ENCODE measurements at places on chromosomes 4 and X.

GRCh38 chr4:123110147-123110546 lies 187.8 kb upstream of the NUDT6 start:
- no peak for DNase-seq

DNA sequence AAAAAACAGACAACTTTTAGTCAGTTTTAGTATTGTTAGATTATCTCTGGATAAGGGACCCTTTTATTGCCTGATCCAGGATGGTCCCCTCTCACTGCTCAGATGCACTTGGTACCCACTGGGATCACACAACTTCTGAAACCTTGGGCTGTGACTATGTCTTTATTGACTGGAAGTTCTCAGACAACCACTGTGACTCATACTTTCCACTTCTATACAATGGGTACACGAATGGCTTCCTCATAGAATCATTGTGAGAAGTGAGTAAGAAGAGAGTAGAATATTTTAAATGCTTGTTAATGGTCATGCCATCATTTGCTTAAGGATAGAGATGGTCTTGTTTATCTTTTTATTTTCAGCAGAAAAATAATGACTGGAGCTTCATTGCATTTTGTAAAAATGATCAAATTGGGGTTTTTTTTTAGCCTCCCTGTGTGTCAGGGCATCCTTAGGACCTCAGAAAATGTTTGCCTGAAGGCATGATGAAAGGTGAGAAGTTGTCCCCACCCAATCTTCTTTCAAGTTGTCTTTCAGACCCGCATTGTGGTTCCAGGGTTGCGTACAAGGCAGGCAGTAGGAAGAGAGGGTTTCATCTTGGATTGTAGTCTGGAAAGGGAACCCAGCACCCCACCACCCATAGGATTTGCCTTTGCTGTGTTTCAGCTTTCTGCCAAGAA lies 115.1 kb downstream of the CPEB2 start:
- DNase-seq = no peak

DNA sequence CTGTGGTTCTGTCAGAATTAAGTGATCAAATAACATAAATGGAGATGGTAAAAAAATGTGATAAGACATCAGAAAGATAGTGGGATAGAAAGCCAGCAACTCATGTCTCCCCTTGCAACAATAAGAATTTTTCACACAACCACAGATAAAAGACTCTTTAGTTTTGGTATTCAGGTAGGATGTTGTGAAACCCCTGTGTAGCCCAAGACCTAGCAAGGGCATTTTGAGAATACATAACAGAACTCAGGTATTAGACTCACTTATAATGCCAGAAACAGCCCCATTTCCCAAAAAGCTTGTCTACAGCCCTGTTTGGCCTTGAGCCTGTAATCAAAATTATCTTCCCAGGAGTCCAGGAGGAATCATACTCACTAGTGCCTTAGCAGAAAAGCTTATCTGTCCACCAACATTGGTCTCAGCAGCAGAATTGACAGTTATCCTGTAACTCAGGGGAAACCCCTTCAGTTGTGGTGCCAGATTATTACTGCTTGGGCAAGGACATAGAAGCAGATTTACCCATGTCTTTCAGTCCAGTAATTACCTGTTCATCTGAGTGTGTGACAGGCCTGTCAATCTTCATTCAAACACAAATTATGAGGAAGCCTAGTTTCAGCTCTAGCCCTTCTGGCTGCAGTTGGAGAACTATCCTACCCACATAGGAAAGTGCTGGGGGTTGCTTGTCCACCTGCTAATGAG lies 41.0 kb upstream of the UGT2B17 start:
- no peak for DNase-seq

GRCh38 chrX:17741123-17741511 lies 3.8 kb downstream of the SCML1 start:
- DNase-seq = peak; percentile 38

- DNase-seq = no peak
Observed at GRCh38 chr4:129350834-129351721, 255.1 kb downstream of the C4orf33 start.

- DNase-seq = no peak
Observed at GRCh38 chrX:86714441-86714840, 566.2 kb downstream of the DACH2 start.

DNA sequence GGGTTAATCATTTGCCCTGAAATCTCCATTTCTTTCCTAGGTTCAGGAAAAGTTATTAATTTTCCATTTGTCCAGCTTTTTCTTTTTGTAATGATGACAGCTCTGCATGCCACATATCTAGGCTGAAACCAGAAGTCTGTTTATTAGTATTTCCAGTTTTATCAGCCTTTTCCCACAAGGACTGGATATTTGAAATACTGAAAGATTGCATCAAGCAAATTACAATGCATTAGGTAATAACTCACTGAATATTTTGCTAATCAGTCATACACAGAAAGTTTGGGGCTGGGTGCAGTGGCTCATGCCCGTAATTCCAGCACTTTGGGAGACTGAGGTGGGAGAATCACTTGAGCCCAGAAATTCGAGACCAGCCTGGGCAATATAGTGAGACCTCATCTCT lies 21.5 kb downstream of the SLC9A7 start:
- DNase-seq = no peak

DNA sequence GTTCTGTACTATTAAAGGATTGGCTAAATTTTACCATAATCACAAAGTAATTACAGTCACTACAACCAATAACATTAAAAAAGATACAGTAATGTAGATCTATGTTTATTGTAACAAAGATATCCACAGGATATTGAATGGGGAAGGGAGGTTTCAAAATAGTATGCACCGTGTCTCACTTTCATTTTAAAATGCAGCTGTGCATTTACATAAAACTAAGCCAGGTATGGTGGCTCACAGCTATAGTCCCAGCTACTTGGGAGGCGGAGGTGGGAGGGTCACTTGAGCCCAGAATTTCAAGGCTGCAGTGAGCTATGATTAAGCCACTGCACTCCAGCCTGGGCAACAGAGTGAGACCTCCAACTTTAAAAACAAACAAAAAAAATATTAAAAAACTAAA lies 8.5 kb downstream of the SRP72 start:
- no peak for DNase-seq

DNA sequence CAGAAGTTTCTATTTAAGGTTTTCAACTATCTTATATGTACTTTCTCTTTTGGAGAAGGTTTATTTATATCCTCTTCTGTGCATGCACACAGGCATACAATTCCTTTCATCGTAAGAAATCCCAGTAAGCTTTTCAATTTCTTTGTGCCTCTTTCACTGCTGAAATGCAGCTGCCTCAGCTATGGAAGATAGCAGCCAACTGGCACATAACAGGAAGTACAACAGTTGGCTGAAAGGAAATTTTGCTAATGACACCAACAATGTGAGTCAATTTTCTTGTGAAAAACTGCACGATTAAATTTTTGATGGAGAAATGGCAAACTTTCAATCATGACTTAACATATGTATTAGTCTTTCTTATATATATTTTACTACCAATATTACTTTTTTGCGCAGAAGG lies 74.5 kb upstream of the PAQR3 start:
- no peak for DNase-seq

GRCh38 chrX:131046596-131046995 lies 11.6 kb upstream of the ARHGAP36 start:
- peak; percentile 27 for DNase-seq

- DNase-seq = no peak
Observed at GRCh38 chr4:1655676-1656075, 28.4 kb downstream of the FAM53A start.

- DNase-seq = peak; percentile 77
Observed at GRCh38 chr4:7206911-7207567, 14.7 kb downstream of the SORCS2 start.

DNA sequence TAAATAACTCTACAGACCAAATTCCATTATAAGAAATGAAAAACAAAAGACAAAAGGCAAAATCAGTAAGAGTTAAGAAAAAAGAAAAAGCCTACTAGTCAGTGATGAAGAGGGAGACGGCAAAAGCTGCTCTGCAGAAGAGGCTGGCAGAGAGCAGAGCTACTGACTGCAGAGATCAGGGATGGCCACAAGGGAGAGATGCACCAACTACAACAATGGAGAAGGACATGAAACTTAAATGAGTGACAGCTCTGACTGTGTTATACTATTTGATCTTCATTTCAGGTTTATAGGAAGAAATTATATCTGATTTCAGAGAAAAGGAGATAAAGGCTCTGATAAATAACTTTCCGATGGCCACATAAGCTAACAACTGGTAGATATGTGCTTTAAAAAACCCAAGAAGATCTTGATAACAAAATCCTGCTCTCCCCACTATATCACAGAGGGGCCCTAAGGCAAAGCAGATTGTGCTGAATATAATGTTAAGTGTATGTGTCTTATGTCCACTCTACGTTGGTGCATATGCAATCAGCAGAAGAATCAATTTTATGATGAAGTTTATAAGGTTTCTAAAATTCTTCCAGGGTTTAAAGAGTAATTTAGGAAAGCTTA lies 58.4 kb upstream of the COX18 start:
- DNase-seq = peak; percentile 14

GRCh38 chr4:48180234-48180633 lies 46.2 kb upstream of the TXK start:
- no peak for DNase-seq

- peak; percentile 38 for DNase-seq
Observed at GRCh38 chrX:45986971-45987370, 558.2 kb downstream of the ZNF674 start.

- DNase-seq = no peak
Observed at GRCh38 chr4:42703813-42704212, 46.9 kb upstream of the ATP8A1 start.

GRCh38 chr4:141891260-141892120 lies 255.1 kb downstream of the IL15 start:
- no peak for DNase-seq

GRCh38 chr4:62360156-62360545 lies 1160.0 kb downstream of the ADGRL3 start:
- no peak for DNase-seq

- DNase-seq = no peak
Observed at GRCh38 chr4:111923786-111924185, 221.5 kb upstream of the FAM241A start.

Data from ELF-1 (cell line).